ENCODE measurements at places on chromosomes 7 and 10.

DNA sequence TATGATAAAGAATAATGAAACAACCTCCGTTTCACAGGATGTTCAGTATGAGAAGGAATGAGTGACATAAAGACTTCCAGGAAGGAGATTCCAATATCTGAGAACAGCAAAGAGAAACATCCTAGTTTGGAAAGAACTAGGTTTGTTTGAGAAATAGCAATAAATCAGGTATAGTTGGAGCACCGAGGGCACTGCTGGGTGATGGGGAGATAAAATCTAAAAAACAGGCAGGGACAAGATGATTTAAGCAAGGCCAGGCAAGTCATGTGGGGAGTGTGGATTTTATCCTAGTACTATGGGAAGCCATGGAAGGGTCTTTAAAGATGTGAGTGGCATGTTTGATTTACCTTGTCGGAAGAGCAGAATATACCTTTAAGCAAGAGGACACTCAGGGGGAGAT is 169.7 kb downstream of the SPAG6 start:
- DNase-seq: no peak

DNA sequence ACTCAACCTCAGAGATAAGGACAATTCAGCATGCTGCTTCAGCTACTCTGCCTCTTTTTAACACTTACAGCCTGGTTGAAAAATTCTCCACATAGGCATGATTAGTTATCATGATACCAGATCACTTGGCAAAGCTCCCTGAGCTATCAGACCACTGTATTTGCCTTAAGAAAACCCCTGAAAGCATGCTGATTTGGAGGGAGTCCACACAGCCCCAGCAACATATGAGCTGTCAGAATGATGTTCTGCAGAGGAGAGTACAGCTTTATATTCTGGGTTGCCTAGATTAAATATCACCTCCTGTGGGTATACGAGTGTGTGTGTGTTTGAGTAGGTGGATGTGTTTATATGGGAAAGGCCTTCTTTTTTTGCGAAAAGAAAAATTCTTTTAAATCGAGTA is 170.2 kb upstream of the CHRM2 start:
- no peak for DNase-seq

DNA sequence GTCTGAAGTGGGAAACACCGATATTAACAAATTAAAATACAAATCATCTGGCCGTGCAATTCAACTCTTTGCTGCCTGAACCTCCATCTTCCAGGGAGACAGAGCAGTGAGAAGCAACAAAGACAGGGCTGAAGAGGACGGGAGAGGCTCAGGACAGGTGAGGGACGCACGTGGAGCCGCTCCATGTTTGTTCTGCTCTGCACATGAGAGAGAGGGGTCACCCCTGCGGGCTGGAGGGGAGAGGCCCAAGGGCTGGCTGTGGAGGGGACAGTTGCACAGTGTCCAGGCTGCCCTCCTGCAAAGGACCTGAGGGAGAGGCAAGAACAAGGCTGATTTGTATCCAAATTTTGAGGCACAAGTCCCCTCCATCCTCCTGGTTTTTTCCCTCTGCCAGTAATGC is 41.7 kb downstream of the COBL start:
- no peak for DNase-seq

DNA sequence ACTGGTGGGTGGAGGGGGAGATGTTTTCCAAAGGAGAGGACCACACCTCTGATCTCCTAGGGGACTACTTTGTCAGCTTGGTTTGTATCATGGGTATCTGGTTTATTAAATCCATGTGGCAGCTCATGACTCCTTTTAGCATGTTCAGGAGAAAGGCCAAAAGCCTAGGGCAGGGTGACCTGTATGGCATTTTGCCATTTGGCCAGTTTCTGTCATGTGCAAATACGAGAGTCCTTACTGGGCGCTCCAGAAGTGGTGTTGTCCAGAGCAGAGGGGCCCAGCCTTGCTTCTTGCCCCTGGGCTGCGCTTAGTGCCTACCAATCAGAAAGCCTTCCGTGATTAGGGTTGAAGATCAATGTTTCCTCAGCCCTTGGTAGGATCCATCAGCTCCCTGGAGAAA is 31.0 kb downstream of the ADRA2A start:
- DNase-seq: no peak

DNA sequence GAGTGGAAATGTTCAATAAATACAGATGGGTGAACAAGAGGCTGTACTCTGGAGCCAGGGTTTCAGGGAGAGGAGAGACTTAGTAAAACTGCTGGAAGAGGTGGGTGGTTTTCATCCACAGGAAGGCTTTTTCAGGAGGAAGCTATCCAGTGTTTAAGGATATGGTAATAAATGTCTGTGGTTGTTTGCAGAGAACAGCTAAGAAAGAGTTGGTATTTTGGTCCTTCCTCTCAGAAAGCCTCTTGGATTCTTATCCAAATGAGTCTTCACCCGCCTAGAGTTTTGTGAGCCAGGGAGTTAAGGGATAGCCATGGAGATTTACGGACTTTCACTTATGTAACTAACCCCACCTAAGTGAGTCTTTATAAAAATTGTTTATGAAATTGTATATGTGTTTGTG is 95.7 kb downstream of the GNAI1 start:
- no peak for DNase-seq

DNA sequence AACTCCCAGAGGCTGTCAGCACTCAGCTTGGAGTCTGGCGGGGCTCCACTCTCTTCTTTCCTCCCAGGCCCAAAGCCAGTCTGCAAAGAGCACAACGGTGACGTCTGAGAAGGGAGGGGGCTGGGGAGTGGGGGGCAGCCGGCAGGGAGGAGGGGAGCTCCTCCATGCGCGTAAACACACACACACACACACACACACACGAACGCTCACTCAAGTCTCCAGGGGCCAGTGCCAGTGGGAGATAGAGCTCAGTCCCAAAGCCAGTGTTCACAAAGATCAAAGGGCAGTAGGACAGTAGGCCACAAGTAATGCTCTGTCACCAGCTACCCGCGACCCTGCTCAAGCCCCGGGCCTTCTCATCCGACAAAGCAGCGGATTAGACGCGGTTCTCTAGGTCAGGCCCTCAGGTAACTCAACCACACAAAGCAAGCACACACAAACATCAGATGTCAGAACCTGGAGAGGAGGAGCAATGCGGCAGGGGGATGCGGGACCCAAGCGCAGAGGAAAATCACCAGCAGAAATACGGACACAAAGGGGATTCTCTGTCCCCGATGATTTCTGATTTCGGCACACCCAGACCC is 19.9 kb downstream of the TCAF1 start:
- DNase-seq: peak; percentile 73

DNA sequence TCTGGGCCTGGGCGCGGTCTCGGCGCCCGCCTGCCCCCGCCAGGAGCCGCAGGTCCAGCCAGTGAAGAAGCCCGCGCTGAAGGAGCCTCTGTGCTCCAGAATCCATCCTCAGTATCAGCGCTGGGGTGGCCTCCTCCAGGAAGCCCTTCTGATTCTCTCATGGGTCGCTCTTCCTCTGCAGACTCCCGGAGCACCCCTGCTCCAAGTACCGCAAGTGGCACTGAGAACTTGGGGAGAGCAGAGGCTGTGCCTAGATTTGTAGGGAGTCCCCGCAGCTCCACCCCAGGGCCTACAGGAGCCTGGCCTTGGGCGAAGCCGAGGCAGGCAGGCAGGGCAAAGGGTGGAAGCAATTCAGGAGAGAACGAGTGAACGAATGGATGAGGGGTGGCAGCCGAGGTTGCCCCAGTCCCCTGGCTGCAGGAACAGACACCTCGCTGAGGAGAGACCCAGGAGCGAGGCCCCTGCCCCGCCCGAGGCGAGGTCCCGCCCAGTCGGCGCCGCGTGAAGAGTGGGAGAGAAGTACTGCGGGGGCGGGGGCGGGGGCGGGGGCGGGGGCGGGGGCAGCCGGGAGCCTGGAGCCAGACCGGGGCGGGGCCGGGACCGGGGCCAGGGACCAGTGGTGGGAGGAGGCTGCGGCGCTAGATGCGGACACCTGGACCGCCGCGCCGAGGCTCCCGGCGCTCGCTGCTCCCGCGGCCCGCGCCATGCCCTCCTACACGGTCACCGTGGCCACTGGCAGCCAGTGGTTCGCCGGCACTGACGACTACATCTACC is at the start of gene ALOX5:
Gene ALOX5, plus strand, starts transcription at position 641 of the 774 bp plus-strand sequence. Its CDS starts 64 bp downstream, at position 705.
- no peak for DNase-seq

DNA sequence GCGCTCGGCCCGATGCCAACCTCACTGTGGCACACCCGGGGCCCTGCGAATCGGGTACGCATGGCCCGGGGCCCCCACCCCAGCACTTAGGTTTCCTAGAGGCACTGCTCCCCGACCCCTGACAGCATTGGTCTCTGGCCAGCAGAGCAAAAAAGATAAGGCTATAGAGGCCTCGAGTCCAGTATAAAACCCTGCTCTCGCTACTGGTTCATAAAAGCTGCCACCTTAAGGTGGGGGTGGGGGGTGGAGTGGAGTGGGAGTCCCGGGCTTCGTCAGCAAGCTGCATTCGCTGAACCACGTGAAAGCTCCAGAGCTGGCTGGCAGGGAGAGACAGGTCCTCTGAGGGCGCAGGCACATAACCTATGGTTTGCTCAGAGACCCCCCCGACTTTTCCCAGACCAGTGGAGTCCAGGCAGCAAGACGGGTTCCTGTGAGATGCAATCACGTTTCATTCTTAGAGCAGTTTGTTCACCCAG is 1.3 kb downstream of the KAZALD1 start:
- DNase-seq: no peak

- DNase-seq: no peak
These were observed 150.9 kb downstream of the PRKAG2 start for GRCh38 chr7:151725844-151726651.

DNA sequence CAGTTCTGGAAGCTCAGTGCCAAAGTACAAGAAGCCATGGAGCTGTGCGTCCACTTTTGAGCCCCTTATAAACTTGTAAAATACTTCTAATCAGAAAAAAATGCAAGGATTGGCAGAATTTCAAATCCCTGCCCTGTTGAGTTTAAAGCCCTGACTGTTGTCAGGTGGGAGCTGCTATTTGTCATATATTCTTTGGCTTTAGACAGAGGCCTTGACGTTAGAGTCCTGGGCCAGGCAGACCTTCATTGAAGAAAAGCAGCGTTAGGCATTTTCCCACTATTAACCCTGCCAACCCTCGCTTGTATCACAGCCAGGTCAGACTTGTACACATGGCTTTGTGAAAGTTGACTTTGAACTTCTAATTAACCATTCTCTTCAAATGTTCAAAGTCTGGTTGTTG is 155.4 kb downstream of the TWIST1 start:
- DNase-seq: peak; percentile 40

DNA sequence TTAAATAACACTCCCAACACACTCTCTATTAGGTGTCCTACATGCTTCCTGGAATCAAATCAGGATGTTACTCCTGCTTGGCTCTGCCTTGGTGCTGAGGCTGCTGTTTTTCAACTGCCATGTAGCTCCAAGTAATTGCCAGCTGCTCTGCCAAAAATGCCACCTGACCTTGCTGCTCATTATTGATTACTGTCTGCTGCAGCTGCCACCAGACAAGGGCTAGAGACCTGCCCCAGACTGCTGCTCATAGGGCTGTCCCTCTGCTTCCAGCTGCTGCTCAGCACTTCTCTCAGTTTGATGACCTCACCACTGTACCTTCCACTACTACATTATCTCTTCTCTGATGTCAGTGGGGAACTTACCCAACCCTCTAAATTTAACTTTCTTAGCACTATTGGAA is 102.5 kb downstream of the PCLO start:
- no peak for DNase-seq

DNA sequence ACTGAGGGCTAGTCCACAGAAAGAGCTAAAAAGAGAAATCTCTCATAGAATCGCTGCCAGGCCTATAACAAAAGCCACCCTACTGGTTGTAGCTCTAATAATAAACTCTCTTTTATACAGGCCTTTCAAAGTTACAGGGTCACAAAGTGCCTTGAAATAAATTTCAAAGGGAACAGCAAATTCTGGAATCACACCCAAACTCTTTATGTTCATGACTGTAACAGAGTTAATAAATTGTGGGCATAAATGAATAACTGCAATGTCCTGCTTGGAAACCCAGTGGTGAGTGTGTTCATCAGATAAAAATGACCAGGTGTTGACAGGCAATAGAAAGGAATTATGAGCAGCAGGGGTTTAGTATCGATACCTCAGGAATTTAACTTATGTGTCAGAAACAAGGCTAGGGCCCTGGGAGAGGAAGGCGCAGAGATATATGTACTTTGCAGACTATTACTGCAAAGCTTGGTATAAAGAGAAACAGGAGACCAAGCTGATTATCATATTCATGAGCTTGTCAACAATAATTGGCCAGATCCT is 9.3 kb downstream of the CDC14C start:
- no peak for DNase-seq

- DNase-seq: no peak
These were observed 42.8 kb downstream of the ADRA2A start for GRCh38 chr10:111119637-111120036.

- no peak for DNase-seq
These were observed 4.5 kb downstream of the PLEKHA1 start for GRCh38 chr10:122379041-122379440.

- peak; percentile 16 for DNase-seq
These were observed 551 bp downstream of the KCND2 start for GRCh38 chr7:120273476-120273975.

GRCh38 chr7:98681511-98681910 is 64.4 kb downstream of the NPTX2 start:
- DNase-seq: no peak

- no peak for DNase-seq
These were observed 205.4 kb downstream of the DNAJC1 start for GRCh38 chr10:21797984-21798765.

DNA sequence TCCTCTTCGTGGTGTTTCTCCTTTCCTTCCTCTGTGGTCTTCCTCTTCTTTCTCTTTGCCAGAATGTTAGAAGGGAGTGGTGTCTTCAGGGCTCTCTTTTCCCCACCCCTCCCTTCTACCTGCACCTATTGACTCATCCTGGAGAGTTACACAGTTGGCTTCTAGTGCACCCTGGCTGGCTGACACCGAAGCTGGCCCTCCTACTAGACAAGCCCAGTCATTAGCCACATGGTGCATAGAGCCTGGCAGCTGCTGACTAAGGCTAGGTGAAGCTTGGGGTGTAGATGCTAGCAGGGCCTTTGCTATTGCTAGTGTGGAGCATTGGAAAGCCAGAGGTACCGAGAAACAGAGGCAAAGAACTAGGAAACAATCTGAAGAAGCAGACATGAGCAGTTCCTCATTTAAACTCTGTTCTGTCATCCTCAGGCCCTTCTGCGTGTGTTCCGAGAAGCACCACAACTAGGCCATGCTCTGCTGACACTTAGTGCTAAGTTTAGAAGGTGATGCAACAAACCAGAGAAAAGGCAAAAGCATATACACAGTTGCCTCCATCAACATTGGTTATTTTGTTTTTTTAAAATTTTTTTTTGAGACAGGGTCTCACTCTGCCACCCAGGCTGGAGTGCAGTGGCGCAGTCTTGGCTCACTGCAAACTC is 213.9 kb downstream of the BAMBI start:
- DNase-seq: no peak

DNA sequence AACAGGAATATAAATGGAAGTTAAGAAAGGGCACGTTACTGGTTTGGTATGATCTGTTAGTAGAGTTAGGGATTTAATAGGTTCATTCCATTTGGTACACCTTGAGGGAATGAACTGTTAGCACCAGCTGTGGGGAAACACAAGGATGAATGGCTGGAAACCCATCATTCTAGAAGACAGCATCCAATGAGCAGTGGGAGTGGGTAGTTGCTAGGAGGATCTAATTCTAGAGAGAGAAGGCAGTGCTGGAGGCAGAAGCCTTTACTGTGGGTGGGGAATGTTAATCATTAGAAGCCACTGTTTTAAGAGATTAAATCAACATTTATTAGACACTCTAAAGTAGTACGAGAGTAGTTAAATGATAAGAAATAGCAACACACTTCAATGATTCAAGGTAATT is 15.5 kb upstream of the GPR15LG start:
- no peak for DNase-seq
